ENCODE measurements at places on chromosomes 5 and 9.

DNA sequence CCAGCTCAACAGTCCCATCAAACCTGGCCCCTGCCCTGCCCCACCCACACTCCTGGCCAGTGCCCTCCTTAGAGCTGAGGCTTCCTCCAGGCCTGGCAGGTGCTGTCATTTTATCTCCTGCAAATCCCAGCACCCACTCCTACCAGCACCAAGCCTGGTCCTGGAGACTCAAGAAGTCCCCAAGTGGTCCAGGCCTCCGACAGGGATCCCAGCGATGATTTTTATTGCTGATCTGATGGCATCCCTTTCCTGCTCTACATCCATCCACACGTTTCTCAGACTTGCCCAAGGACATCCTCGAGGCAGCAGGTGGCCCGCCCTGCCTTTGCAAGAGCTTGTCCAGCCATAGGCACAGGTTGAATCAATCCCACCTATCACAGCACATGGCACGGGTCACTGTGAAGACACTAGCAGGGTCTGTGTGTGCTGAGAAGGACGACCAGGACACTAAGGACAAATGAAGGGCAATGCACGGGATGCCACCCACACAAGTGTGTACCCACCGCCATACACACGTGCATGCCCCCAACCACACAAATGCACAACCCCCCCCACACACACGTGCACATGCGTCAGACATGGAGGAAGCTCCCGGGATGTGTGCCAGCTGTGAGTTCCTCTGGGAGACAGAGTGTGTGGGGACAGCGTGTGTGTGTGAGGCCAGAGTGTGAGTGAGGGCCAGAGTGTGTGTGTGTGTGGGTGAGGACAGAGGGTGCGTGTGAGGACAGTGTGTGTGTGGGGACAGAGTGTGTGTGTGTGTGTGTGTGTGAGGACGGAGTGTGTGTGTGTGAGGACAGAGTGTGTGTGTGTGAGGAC is 62.4 kb upstream of the UBAC1 start:
- DNase-seq: no peak

GRCh38 chr9:89450213-89450612 is 47.7 kb downstream of the SEMA4D start:
- DNase-seq: no peak

- DNase-seq: no peak
These were observed 95.0 kb downstream of the MRPS27 start for GRCh38 chr5:72224946-72225463.

DNA sequence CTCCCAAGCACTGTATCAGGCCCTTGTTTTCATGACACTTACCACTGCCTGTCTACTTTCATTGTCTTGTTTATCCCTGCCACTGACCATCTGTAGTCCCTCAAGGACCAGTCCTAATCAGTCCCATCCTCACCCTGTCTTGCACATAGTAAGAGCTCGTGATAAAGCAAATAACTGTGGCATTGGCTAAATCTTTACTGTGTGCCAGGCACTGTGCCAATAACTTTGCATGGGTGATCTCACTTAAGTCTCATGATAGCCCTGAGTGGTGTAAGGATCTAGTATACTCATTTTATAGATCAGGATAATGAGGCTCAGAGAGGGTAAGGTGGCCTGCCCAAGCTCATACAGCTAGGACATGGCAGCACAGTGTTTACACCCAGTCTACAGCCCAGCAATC is 5.6 kb downstream of the CDX1 start:
- DNase-seq: no peak

GRCh38 chr9:27519466-27520465 is 4.3 kb upstream of the IFNK start:
- peak; percentile 92 for DNase-seq

DNA sequence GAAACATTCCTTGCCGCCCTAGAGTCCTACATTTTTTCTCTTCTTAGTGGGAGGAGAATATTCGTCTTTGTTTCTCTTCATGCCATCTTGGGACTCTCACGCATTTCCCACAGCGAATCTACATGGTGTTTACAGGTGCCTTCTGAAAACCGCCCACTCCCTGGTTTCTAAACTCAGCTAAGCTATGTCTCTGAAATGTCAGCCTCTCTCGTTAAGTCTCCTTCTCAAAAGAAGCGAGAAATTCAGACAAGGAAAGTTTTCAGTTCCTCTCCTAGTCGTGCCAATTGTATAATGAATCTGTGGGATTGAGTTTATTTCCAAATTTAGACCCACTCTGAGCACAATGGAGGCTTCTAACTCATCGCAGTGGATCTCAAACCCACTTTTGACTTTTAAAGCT is 186.8 kb upstream of the NFIB start:
- no peak for DNase-seq

DNA sequence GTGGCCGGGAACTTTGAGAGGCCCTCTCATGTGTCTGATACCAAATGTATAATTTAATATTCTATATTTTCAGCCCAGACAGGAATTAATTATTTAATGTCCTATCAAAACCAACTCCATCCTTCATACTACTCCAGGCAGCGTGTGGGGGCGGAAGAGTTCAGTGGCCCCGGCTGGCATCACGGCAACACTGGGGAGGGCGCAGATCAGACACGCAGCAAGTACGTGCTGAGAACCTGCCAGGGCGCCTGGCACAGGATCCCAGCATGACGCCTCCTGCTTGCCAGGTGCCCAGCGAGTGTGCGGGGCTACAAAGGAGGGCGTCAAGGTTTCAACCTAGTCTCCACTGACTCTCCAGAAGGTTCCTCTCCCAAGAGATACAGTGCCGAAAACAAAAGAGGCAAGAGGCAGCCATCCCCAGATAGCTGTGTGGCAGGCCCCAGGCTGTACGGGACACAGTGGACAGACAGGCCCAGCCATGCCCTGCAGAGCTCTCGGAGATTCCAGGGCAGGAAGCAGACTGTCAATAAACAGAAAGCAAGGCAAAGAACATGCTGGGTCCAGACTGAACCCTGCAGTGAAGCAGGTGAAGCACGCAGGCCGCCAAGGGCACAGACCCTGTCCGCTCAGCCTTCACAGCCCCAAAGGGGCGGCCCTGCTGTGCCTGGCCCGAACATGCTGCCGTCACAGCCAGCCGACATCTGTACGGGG is 110.3 kb downstream of the VAV2 start:
- DNase-seq: peak; percentile 39

GRCh38 chr9:20873240-20873865 is 158.1 kb downstream of the HACD4 start:
- DNase-seq: no peak

DNA sequence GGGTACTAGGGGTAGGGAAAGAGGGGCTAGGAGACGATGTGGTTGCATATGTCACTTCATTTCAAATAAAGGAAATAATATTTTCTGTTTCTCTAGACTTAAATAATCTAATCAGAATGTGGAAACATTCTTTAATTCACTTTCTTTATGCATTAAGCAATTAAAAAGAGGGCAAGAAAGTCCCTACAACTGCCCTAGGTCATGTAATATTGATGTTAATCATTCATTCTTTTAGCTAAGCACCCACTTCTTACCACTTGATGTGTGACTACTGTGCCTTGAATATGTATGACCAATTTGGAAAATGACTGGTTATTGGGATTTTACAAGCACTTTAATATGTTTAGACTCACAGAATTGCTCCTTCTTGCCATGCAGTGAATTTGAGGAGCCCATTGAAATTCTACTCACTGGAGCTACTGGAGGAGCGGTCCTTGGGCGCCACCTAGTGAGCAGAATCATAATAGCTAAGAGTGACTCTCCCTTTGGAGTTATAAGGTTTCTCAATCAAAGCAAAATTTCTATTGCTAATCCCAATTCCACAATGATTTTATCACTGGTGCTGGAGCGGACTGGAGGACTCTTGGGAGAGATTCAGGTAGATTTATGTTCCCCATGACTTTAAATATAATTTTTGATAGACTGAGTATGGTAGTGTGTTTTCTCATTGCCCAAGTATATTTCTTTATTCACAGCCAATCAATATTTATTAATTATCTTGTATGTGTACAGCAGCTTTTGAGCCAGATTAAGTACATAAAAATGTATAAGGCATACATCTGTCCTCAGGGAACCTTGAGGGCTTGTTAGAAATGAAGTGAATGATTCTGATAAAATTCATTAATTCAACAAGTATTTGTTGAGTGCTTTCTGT is 225.1 kb downstream of the ADGRV1 start:
- DNase-seq: no peak

GRCh38 chr9:3475300-3476020 is 50.3 kb downstream of the RFX3 start:
- no peak for DNase-seq

- DNase-seq: no peak
These were observed 9.4 kb downstream of the SKP2 start for GRCh38 chr5:36161361-36161760.
